Left colon (tissue), 2 donors: ENCODE measurements at places on chromosomes 5 and 9.

GRCh38 chr5:55159763-55160492 lies at the start of gene GPX8:
Gene GPX8 (plus strand): TSS chr5:55160171. CDS start chr5:55160193, 22 bp downstream.
- no peak for DNase-seq

GRCh38 chr9:121286688-121286972 lies 18.7 kb downstream of the GSN start:
- no peak for DNase-seq

- no peak for DNase-seq
These were observed 117.4 kb downstream of the MAT2B start for GRCh38 chr5:163622799-163623198.

DNA sequence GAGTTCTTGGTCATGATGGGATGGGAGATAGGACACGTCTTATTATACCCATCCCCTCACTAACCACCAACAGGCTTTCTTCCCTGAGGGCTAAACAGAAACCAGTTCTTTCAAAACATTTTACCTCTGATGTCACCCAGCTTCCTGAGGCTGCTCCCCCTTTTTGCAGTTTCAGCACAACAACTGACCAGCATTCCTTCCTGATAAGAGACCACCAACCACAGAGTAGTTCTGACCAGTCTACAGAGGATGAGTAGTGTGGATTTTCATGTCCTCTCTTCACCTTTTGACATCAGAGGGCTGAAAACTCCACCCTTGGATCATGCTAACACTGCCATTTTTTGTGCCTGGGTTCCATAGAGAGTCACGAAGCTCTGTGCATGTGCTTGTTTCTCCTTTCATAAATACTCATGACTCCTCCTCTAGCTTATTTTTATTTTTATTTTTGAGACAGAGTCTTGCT lies 82.6 kb downstream of the OSTF1 start:
- no peak for DNase-seq

DNA sequence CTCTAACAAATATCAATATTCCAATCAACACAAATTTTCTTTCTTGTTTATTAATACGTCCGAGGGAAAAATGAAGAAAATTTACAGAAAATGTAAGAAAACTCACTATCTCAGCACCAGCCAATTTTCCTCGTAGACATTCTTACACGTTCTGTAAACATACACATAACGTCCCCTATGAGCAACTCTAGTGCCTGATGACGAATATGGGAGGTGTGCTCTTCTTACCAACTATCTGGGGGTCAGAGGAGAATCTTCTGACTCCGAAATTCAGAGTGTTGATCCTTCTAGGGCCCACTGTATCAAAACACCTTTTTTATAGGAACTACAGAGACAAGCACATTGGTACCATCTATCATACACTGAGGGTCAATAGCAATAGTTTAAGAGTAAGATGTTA lies 198.7 kb downstream of the GAPVD1 start:
- no peak for DNase-seq

GRCh38 chr5:131671994-131672655 lies 37.1 kb upstream of the RAPGEF6 start:
- no peak for DNase-seq
